ENCODE measurements at places on chromosomes 5 and 9. TPM values are rescaled to one million over a fixed set of nuclear protein-coding genes. Genes with fewer than 3 reads are reported as not detected.

Gene SEMA5A
- total RNA-seq = 2.4 TPM

Gene CCDC171
- 45.6 TPM for total RNA-seq

Gene PIP5K1B
- 2.6 TPM for total RNA-seq

Gene TLR4
- 18.6 TPM for total RNA-seq

Gene CDKN2B
- 4.0 TPM for total RNA-seq

Gene F12
- 7.6 TPM for total RNA-seq

Gene ZNF454
- total RNA-seq = 5.4 TPM

Gene SH3RF2
- total RNA-seq = 2.7 TPM

Gene SMIM33
- not detected for total RNA-seq

Gene ADAM19
- 11.3 TPM for total RNA-seq

Gene RORB
- total RNA-seq = 1.3 TPM

Gene LSM11
- 7.9 TPM for total RNA-seq

Gene PCDHB1
- total RNA-seq = not detected

Gene ALDOB
- total RNA-seq = not detected

Gene OTP
- total RNA-seq = not detected

Gene FRMD3
- total RNA-seq = 2.6 TPM

Gene PCDHGA2
- total RNA-seq = 3.2 TPM

Gene EFNA5
- 16.9 TPM for total RNA-seq

Gene C8G
- total RNA-seq = not detected

Gene PGM5
- total RNA-seq = 153 TPM

Gene TRIM7
- total RNA-seq = 1.4 TPM

Gene FBP1
- 0.29 TPM for total RNA-seq

Gene PCDHAC1
- total RNA-seq = 1.7 TPM

Gene FST
- 5.9 TPM for total RNA-seq

Gene PCA3
- 0.43 TPM for total RNA-seq

Gene N4BP3
- 9.6 TPM for total RNA-seq

Gene EPB41L4A
- total RNA-seq = 10.6 TPM

Gene GRIN1
- total RNA-seq = not detected

Gene BRD8
- 62.8 TPM for total RNA-seq

Gene MUSK
- total RNA-seq = not detected

Gene TXN
- 120 TPM for total RNA-seq
